ENCODE measurements at places on chromosomes 16 and 17.

DNA sequence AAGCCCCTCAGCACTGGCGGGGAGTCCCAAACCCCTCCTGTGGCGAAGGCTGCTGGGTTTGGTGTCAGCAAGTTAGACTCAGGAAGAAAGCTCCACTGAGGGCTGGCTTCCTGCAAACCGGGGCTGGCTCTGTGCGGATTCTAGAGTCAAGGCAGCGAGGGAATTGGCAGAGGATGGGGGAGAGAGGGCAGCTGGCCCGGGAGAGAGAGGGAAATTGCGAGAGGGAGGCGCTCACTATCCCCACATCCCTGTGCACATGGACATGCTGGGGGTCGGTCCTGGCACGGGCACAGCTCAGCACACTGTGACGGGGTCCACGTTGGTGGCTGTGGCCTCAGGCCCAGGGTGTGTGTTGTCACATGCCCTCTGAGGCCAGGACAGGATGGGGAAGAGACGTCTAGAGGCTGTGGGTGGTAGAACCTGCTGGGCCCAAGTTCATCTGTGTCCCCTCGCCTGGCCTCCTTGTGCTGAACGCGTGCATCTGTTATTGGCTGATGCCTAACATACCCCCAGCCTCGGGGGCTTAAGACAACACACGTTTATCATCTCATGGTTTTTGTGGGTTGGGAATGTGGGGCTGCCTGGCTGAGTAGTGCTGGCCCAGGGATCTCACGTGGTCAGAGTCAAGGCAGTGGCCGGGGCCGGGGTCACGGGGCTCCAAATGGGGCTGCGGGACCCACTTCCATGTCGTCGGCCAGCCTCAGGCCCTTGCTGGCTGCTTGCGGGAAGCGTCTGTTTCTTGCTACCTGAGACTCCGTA lies 16.7 kb upstream of the JPH3 start:
- no peak for DNase-seq

- DNase-seq, result peak; percentile 62
These were observed 16.8 kb upstream of the RMI2 start for GRCh38 chr16:11328172-11329070.

DNA sequence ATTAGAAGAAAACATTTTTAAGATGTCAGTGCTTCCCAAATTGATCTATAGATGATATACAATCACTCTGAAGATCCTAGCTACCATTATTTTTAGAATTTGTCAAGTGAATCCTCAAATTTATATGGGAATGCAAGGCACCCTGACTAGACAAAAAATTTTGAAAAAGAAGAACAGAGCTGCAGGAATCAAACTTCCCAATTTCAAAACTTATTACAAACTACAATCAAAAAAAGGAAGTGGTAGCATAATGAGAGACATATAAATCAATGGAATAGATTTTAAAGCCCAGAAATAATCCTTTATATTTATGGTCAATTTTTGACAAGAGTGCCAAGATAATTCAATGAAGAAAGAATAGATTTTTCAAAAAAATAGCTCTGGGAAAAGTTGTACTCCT lies 198.3 kb upstream of the KCNJ16 start:
- DNase-seq, result no peak

DNA sequence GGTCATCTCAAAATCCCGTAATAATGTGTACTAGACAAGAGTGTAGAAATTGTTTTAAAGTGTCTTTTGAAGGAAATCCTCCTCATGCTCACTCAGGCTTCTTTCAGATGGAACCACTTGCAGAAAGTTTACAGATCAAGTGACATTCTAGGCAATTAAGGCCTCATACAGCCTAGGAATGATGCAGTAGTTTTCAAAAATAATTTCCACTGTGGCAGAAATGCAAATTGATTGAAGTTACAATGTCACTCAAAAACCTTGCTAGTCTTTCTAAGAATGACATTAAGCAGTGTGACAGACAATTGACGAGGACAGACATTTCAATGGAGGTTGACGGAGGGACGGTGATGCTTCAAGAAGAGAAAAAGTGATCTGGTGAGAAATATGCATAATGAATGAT lies 53.5 kb upstream of the CDH8 start:
- DNase-seq, result no peak

DNA sequence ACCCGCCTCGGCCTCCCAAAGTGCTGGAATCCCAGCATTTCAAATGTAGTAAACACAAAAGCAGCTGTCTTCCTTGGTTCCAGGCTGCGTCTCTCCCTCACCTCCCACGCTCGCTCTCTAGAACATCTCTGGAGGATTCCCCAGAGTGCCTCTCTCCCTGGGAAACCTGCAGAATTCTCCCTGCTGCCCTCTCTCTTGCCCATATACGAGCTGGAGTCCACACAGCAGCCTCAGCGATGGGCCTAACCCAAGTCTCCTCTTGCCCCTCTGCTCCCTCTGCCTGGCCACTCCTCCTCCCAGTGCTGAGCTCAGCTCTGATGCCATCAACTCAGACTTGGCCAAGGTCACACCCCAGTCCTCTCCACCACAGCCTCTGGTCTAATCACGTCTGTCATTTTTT lies 10.6 kb downstream of the GPRC5B start:
- no peak for DNase-seq

DNA sequence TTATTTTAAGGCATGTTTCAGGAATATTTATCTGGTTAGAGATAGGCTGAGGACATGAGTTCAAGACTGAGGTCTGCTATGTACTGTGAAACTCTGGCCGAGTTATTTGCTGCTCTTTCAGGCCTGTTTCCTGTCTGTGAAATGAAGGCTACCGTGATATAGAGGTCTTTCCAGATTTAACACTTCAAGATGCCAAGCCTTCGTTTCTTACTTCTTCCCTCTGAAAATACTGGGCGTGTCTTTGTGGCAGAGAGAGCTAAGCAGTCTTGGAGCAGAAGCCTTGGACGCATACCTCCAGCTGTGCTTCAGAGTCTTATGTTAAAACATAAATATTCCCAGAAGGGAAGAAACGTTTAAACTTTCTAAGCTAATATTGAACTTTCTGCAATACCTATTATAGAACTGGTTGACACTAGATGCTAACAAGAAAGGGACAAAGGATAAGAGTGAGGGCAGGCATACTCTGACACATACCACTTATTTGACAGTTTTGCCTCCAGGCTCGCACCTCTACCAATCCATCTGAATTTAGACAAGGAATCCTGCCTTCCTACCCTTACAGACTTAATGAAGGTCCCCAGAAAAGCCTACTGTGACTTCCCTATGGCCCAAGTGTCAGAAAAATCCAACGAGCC lies 17.5 kb downstream of the WIPI1 start:
- DNase-seq, result no peak

GRCh38 chr17:75486951-75487350 lies 28.4 kb downstream of the CASKIN2 start:
- DNase-seq, result no peak

GRCh38 chr16:89020925-89021595 lies 44.1 kb upstream of the CBFA2T3 start:
- no peak for DNase-seq

- DNase-seq, result no peak
These were observed 6.2 kb downstream of the KATNB1 start for GRCh38 chr16:57741660-57742191.

DNA sequence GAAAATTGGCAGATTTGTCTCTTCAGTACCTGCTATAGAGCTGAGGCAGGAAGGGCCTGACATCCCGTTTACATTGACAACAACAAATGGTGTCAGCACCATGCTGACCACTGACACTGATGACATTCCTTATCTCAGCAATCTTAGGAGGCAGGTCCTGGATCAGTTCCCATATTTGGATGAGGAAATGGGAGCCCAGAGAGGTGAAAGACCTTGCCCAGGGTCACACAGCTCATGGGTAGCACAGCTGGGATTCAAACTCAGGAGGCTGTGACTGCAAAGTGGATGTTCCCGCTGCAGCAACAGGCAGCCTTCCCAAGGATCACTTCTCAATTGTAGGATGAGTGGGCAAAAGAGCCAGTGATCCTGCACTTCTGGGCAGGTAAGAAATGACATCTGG lies 30.5 kb upstream of the CACNG4 start:
- no peak for DNase-seq

- no peak for DNase-seq
These were observed 495 bp upstream of the CMTR2 start for GRCh38 chr16:71289732-71290062.

DNA sequence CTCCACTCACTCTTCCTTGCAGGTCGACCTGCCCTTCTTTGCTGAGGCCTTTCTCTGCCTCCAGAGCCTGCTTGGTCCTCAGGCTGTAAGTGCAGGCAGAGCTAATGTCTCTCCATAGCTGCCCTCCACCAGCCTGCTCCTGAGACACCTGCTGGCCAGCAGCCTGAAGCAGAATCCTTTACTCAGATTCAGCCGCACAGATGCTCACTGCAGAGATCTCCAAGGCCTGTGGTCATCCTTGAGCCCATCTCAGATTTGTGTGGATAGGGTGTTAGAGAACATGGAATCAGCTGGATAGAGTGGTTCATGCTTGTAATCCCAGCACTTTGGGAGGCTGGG lies 11.5 kb downstream of the DEXI start:
- DNase-seq, result no peak

DNA sequence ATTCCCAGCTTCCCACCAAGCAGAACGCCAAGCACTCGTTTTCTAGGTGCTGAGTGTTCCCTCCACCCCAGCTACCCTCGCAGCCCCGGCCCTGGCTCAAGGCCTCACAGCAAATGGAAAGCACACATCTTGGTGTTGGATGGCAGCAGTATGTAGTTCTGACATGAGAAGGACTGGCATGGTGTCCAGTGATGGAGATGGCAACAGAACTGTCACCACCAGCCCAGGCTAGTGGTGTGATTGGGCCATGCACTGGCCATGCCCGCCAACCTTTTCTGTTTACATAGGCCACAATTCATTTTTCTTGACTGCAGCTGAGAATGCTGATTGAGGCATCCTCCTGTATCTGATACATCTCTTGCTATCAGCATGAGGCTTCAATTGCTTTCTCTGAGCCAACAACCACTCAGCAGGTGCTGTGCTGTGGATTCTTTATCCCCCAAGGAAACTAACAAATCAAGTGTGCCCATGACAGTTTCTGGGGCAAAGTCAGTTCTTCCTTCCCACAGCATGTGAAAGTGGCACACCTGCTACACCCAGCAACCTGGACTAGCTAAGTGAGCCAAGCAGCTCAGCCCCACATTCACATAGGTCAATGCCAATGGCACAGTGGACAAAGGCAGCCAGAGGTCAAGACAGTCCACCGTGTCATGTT lies 3.8 kb downstream of the SLC12A4 start:
- no peak for DNase-seq

DNA sequence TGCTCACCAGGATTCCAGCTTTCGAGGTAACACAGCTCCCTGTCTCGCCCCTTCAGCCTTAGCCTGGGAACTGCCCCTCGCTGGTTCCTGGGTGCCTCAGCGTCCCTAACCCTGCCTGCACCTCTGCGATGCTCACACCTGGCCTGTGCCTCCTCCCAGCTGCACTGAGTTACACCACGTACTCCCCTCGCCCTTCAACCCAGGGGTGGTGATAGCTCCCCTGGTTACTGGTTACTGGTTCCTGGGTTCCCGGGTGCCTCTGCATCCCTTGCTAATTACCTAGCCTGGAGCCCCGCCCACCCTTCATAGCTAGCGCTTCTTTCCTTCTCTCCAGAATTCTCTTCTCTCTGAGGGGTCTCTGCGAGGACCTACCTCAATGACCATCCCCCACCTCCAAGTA lies 65.3 kb upstream of the PLCG2 start:
- no peak for DNase-seq

- no peak for DNase-seq
These were observed 198.1 kb upstream of the CPHXL start for GRCh38 chr16:75924397-75924796.

Data from stimulated activated CD4-positive, alpha-beta T cell treated with anti-CD3 and anti-CD28 coated beads, Interleukin-15, amount 100 ng/mL, for 24 hours (primary cell).